Fibroblast of lung (primary cell): ENCODE measurements at places on chromosomes 2 and 18. TPM values are rescaled to one million over a fixed set of nuclear protein-coding genes. Genes with fewer than 3 reads are reported as not detected.

The AQP12B gene
- total RNA-seq: not detected in 2 replicates

DNA sequence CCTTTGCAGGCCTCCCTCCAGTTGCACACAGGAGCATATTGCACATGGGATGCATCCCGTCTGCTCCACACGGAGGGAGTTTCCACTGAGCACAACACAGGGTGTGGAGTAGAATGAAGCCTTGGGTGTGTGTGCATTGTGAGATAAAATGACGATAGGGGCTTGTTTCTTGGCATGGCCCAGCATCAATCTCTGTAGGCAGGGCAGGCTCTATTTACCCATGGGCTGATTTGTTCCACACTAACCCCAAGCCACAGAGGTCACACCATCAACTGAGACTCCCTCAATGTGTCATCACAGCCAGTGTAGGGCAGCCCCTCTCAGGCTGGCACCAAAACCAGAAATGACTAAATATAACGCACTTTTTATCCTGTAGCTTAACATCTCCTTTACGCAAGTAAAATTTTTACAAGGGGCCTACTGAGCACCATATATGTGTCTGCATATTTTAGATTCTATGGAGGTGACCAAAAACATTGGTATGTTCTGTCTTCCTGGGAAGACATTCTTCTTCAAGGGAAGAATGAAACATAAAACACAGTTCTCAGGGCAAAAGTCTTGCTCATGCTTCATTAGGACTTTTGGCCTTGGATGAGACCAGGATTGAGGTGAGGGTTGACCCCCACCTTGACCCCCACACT is 2.7 kb upstream of the GKN1 start:
- peak; percentile 85 for DNase-seq

DNA sequence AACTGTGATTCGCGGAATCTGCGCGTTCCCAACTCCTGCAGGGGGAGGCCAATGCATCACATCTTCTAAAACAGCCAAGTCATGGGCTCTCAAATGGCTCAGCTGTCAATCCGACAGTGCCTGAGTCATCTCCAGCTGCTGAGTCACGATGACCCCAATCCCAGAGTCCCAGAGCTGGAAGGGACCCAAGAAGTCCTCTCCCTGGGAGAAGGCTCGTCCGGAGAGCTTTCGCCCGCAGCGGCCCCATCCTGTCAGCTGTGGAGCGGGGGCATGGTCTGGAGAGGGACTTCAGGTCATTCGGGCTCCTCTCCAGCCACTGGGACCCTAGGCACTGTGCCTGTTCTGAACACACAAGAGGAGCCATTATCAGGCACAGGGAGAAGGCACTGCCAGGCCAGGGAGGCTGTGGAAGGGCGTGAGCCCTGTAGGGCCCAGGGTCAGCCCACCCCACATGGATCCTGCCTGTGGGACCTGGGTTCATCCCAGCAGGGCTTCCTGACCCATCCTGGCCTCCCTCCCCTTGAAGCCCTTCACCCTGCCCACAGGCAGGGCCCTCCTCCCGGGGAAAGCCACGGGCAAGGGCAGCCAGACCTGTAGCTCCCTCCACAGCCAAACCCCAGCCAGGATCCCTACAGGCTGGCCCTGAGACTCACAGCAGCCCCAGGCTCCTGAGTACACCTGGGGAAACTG is 47.6 kb upstream of the GPC1 start:
- DNase-seq: peak; percentile 95

DNA sequence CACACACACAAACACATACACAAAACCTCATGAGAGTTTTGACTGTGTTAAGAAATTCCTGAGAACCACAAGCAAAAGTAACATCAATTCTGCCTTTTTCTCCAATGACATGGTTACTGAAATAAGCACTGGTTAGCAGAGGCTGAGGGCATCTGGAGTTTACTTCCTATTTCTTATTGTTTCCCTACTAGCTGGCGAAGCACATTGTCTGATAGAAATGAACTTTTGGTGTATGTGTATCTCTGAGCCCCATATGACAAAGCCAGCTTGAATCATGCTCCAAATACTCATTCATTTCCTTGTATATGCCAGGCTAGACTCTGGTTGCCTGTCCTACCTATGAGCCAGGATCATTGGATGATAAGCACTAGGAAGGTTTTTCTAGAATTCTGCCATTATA is 203.1 kb downstream of the NCKAP5 start:
- DNase-seq: peak; percentile 65

DNA sequence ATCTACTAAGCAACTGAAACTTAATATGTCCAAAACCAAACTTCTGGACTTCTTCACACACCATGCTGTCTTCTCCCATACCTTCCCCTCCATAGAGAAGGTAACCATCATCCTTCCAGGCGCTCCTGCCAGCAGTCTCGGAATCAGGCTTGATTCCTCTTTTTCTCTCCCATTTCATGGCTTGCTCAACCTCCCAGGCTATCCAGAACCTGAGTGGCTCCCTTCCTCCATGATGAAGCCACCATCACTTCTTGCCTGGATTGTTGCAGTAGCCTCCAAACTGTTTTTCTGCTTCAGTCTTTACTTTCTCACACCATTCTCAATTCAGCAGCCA is 40.1 kb upstream of the NDUFV2 start:
- no peak for DNase-seq

DNA sequence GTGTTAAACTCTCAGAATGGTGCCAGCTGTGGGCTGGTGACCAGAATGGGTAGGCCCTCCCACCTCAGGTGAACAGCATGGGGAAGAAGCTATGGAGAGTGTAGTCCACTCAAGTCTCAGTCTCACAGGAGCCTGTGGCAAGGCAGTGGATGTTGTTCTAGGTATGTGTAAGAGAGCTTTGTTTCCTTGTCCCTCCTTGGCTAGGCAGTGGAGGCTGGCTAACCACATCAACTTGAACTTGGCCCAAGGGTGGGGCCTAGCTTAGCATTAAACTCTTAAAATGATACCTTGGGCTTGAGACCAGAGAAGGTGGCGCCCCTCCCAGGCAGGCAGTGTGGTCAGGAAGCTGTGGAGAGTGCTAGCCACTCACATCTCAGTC is 53.2 kb upstream of the SLC4A10 start:
- DNase-seq: no peak

DNA sequence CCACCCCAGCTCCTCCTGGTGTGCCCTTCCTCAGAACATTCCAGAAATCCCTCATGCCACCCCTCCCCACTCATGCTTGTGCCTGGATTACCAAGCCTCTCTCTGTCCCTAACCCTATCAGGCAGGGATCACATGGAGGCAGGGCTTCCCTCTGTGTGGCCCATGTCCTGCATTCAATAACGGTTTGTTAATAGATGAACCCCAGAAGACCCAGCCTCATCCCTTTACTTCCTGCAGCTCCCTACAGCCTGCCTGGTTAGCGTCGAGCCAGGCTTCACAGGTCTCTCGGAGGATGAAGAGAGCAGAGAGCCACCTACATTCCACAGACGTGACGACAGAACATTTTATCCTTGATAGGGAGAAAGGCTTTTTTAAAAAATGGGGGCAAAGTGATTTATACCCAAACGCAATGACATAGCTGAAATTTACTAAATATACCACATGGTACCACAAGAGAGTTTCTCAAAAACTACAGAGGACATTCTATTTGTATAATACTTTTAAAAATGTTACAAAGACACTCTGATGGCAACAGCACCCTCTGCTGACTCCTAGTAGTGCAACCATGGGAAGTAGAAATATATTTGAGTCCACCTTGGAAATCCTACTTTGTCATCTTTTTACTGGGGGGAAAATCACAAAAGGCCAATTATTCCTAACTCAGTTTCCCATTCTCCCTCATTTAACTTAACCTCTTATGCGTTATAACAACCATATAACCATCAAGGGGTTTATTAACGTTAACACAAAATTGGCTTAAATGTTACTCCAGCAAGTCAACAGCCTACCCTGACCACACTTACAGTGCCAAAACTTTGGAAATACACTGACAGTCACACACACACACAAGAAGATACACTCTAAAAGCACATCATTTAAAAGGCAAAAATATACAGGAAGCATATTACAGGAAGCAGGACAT is 30.7 kb downstream of the FBXO15 start:
- DNase-seq: peak; percentile 58

- peak; percentile 59 for DNase-seq
Observed at GRCh38 chr18:66136039-66136438, 385.2 kb downstream of the CDH7 start.

DNA sequence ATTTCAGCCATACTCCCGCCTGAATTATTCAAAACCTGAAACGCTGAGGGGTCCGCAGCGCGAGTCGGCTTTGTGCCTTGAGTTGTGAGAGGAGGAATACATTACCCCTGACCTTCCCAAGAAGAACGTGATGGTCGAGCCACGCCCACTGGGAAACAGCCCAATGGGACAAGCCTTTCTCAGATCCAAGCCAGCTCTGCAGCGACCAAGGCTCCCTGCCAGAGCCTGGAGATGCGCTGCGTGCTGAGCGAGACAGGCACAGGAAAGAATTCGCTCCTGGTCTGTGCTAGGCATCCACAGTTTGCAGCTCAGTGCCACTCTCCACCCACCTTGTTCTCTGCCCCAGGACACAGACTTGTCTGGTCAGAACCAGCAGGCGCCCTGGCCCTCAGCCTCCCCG is 74.1 kb upstream of the GLI2 start:
- peak; percentile 44 for DNase-seq

DNA sequence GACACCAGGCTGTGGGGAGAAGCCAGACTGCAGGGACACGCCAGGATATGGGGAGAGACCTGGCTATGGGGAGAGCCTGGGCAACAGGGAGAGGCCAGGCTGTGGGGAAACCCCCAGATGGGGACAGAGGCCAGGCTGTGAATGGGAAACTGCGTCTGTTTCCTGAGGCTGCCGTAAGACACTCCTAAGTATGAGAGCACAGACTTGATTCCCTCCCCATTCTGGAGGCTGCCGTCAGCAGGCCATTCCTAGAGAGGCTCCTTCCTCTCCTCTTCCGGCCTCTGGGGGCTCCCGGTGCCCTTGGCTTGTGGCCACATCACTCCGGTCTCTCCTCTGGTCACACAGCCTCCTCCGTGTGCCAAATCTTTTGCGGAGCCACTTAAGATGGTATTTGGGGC is 32.3 kb downstream of the ADI1 start:
- DNase-seq: no peak
